NCI-H526 treated with DMSO at 0.1 percent for 48 hours (cell line): ENCODE measurements at places on chromosomes 5 and 9.

DNA sequence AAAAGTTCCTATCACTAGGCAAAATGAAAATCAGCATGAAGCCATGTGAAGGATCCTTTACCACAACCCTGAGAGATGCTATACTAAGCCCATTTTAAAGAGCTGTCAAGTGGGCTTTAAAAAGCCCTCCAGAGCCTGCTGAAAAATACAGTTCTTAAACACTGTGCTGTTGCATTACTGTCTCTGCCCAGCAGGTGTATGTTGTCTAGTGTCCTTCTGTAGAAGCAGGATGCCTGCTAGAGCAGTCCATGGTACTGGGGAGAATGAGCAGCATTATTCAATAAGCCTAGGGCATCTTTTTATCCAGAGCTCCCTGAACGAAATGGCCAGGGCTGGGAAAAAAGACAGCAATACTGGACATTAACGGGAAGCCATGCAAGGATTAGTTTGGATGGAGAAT is 126.2 kb upstream of the PLCXD3 start:
- no peak for DNase-seq

- no peak for DNase-seq
Observed at GRCh38 chr9:129068110-129068509, 12.8 kb upstream of the DOLPP1 start.

- DNase-seq: peak; percentile 59
Observed at GRCh38 chr9:133144142-133144903, 19.4 kb downstream of the GBGT1 start.

GRCh38 chr5:178367736-178368120 is 135.1 kb upstream of the PHYKPL start:
- DNase-seq: no peak

DNA sequence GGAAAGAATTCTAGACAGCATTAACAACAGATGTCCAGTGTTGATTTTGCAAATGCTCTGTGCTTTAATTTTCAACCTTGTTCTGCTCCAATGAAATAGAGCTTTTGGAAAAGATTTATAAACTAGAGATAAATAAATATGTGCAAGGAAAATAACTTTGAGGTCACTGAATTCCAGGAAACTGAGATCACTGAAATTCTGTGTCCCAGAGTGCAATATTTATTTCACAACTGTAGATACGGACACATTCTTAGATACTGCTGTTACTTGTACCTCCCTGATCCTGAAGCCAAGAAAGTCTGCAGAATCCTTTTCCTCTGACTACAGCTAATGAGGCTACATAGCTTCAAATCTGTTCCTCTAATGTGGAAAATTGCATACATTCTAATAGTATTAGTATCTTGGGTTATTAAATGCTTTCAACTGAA is 222.9 kb downstream of the DOCK8 start:
- no peak for DNase-seq

DNA sequence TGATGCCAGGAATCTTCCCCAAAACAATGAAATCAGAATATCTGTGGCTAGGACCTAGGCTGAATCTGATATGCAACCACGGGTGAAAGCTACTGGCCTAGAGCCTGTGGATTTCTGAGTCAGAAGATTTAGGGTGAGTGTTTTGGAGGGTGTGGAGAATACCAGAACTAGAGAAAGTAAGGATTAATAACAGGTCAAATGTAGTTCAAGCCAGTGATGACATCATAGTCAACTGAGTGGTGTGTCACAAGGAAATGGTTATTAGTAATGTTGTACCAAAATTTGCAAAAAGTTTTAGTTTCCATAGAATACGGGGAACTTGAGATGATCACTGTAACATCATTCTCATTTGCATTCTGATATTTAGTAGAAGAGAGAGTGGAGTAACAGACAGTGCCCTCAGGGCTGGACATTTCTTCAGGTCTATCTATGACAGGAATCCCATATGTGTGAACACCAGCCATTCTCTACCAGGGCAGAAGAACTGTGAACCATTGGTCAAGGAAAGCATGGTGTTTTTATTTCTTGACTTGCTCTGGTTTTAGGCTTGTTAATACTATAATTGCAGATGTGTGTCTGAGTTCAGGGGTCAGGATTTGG is 3.7 kb downstream of the GALNT12 start:
- no peak for DNase-seq

GRCh38 chr5:55226934-55227663 is at the start of gene MCIDAS:
MCIDAS (minus strand) TSS chr5:55227315; CDS start chr5:55227138, 177 bp downstream.
- DNase-seq: no peak

DNA sequence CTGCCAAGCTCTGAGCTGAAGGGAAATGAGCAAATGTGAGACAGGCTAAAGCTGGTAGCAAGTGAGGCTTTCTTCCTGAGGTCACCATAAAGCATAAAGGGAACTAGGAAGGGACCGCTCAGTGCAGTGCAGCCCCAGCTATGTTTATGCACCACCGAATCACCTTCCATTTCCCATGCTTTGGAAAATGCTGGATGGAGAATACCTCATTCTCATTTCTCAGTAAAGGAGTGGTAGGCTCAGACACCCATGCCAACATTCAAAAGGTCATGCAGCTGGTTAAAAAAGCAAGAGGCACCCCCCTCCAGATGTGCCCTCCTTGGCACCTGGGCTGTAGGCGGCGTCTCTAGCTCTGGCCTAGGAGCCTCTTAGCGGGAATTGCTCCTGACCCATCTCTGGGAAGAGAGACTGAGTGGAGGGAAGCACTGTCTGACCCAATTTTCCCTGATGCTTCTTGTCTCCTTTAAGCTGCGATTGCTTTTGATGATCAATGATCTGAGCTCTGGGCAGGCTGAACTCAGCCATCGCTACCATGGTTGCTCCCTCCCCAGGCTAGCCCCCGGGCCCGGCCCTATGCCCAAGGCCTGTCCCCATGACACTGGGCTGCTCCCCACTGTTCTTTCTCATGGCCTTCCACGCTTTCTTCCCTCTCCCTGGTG is 58.7 kb downstream of the ZNF354C start:
- DNase-seq: no peak

DNA sequence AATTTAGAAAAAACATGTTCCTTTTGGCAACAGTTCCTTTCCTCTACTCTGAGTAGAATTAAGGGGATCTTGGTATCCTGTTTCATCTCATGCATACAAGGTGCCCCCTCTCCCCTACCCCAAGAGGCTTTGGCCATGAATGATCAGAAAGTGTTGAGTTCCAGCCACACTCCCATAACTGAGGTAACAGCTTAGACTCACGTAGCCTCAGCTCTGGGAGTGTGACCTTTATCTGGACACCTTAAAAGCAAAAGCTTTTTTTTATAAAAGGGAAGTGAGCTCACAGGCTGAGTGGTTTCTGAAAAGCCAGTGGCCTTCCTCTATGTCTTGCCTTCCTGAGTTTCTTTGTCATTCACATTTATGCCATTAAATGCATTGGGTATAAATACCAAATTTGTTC is 900 bp upstream of the HAVCR2 start:
- DNase-seq: no peak

DNA sequence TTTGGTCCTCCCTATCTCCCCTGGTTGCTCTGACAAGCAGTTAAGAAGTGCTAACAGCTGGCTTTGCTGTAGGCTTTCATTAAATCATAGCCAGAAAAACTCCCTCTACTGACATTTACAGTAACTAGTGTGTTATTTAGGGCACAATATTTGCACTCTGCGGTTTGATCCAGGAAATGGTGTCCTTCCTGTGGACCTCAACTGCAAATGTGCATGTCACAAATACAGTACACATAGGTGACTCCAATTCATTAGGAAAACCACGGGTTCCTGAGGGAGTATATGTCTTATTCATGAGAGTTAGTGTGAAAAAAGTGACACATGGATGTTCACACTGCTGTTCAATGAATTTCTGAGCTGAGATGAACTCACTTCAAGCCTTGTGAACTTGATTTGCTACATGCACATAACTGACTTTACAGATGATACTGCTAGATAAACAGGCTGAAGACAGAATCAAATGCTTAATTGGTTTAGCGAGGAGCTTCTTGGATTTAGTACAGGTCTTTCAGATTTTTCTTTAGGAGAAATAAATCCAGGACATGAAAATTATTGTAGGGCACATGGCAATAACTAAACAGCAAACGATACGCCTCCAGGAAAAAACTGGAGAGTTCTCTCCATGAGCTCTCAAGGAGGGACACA is 281.5 kb downstream of the EFNA5 start:
- no peak for DNase-seq

DNA sequence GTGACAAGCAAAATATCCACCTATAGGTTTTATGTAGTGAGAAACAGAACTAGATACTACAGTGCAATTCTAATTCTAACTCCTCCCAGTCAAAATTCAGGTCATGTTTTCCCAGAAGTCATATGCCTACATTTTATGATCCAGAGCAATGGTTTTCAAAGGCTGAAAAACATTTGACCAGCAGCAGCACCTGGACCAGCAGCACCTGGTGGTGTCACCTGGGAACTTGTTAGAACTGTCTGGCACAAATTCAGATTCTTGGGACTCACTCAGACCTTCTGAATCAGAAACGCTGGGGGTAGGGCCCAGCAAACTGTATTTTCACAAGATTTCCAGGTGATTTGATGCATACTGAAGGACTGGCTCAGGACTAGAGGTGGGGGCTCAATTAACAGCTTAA is 367.7 kb upstream of the RFX3 start:
- DNase-seq: peak; percentile 39

DNA sequence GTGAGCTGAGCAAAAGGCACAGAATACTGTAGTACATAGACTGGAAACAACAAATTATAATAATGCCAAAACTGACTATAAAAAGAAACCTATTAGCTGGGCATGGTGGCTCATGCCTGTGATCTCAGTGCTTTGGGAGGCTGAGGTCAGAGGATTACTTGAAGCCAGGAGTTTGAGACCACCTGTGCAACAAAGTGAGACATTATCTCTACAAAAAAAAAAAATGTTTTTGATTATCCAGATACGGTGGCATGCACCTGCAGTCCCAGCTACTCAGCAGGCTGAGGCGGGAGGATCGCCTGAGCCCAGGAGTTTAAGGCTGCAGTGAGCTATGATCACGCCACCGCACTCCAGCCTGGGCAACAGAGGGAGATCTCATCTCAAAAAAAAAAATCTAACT is 175.9 kb downstream of the TTC39B start:
- no peak for DNase-seq

GRCh38 chr9:83220730-83221129 is 157.8 kb upstream of the RASEF start:
- DNase-seq: no peak

DNA sequence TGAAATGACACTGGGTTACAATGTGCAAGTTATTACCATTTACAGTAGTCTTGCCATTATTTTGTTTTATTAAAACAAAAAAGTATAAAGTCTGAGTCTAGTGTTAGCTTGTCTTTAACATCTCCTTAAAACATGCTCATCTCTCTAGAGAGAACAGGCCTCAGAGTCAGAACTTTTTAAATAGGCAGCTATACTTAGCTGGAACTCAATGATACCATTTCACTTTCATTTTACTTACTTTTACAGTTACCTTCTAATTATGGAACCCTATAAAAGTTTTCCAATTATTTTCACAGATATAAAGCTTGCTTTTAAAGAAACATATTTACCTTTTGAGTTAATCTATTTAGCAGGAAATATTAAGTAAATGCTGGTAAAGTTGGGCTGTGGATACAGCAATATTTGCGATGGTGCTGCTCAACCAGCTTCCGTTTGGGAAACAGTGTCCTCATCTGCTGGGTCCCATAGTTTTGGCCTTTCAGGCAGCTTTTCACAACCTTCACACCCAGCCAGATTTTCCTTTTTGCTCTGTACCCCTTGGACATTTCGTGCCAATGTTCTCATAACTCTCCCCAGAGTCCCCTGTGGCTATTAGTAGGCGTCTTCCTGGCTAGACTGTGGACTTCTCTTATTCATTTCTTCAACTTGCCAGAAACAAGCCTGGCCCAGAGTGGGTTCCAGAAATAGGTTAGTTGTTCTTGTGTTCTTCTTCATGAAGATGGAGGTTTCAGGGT is 36.3 kb upstream of the UBTD2 start:
- DNase-seq: no peak

- no peak for DNase-seq
Observed at GRCh38 chr9:109795613-109796012, 15.6 kb downstream of the PALM2AKAP2 start.

GRCh38 chr9:108615152-108615551 is 240.6 kb downstream of the ACTL7B start:
- no peak for DNase-seq

DNA sequence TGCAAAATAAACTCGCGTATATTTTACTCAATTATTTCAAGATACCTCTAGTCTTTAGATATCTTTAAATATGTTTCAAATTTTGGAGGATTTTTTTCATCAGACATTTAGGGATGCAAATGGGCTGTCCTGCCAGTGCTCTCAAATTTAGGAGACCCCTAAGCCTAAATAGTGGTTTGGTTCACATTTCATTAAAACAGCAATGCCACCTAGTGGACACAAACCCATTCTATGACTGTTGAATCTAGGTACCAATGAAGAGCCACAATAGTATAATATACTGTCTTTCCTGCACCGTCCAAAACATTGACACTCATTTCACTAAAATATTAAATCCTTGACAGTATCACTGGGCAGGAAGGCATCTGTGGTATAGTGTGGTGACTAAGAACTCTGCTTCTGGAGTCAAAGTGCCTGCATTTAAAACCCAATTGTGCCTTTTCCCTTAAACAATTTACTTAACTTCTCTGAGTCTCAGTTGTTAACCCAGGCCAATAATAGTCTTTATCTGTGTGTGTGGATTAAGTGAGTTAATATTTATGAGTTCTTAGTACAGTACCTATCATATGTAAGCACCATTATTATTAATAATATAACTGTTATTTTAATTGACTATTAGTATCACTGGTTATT is 148.0 kb downstream of the RORB start:
- DNase-seq: peak; percentile 3

- DNase-seq: no peak
Observed at GRCh38 chr9:90972057-90972456, 170.4 kb downstream of the SYK start.
